ENCODE measurements at places on chromosomes 3 and 15. TPM values are rescaled to one million over a fixed set of nuclear protein-coding genes. Genes with fewer than 3 reads are reported as not detected.

Gene SMAD6
- 64.5 TPM for total RNA-seq

DNA sequence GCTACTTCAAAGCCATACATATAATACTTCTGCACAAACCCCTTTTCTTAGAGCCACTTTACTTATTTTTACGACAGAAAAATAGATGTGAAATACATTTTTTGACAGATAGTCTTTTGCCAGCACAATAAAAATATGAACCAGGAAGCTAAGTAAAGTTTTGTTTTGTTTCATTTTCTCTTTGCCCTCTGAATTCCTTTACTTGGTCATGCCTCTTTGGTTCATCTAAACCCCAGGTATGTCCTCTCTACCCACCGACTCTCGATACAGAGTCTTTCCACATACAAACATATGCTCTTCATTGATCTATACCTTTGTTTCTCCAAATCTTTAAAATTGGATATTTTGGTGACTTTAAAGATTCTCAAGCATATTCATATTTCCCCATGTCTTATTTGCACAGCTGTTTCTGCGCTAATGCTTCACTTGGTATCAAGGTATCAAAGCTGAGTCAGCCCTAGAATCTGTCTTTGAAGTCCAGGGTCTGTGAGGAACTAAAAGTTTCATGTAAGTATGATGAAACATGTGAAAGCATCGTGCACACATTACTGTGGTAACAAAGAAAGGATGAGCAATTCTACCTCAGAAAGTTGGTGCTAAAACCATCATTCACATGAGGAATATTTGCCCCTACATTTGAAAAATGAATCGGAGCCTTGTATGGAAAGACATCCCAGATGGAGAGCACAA is 845.4 kb downstream of the NAALADL2 start:
- no peak for DNase-seq

DNA sequence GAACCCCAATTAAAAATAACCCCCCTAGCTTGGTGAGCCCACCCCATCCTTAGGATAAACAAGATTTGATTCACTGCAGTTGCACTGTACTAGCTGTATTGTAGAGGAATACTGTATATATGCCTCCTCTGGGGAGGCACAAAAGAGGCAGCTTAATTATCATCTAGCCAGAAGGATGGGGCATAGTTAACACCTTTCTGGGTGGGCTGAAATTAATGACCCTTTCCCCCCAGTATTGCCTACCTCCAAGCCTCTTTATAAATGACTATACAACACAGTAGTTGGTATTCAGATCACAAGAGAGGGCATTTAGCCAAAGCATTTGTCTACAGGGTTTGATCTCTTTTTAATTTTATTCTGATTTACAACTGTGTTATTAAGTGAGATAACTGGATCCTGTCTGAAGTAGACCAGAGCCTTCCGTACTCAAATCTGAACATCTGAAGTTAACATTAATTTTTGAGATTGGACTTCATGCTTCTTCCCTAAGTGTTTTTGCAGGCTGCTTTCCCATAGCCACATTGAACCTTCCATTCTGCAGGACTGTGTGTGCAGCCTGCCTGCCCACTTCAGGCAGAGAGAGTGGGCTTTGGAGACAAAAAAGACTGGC is 807.0 kb upstream of the ARRDC4 start:
- no peak for DNase-seq

DNA sequence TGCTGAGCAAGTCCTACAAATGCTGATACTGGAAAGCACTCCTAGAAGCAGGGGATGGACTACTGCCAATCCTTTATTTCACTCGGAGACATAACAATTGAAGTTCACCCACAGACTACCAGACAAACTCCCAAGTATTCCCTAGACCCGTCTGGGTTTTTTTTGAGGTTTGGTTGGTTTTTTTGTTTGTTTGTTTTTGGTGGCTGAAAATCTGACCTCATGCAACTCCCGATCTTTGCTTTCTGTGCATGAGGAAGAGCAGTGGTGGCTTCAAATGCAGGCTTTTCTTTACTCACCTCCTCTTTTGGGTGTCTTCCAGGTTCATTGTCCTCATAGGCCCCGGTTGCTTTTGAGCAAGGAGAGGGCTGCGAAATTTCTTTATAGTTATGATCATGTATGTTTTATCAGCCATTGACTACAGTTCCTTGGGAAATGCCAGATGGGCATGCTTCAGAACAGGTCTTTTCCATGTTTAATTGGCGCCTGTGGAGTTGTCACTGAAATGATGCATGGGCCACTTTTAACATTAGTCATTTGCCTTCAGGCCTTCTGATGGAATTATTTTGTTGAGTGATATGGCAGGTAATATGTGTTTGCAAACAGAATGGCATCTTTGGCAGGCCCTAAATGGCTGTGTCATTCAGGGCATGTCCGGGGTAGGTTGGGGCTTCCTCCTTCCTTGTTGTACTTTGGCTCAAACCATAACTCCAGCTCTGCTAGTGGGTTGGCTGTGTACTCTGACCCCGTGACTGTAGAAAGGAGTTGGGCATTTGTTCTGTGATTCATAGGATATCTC is 81.3 kb upstream of the ZBED2 start:
- peak; percentile 79 for DNase-seq

- no peak for DNase-seq
Observed at GRCh38 chr3:11566478-11566877, 77.2 kb downstream of the VGLL4 start.

- DNase-seq, result no peak
Observed at GRCh38 chr3:141610939-141611338, 124.1 kb downstream of the RASA2 start.

DNA sequence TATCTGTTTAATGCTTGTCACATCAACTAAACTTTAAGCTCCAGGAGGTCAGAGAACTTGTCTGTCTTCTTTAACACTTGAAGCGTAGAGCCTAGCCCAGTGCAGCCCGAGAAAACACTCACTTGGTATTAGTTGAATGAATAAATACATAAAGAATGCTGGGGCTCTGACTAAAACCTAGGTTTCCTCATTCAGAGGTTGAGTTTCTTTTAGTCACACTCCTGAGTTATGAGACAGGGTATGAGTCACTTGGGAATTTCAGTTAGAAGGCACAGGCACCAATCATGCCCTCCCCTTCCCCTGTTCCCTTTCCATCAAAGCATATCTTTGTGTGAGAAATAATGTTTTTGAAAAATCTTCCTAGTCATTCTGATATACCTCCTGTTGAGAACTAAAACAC is 589.8 kb upstream of the DPPA4 start:
- DNase-seq, result peak; percentile 93

DNA sequence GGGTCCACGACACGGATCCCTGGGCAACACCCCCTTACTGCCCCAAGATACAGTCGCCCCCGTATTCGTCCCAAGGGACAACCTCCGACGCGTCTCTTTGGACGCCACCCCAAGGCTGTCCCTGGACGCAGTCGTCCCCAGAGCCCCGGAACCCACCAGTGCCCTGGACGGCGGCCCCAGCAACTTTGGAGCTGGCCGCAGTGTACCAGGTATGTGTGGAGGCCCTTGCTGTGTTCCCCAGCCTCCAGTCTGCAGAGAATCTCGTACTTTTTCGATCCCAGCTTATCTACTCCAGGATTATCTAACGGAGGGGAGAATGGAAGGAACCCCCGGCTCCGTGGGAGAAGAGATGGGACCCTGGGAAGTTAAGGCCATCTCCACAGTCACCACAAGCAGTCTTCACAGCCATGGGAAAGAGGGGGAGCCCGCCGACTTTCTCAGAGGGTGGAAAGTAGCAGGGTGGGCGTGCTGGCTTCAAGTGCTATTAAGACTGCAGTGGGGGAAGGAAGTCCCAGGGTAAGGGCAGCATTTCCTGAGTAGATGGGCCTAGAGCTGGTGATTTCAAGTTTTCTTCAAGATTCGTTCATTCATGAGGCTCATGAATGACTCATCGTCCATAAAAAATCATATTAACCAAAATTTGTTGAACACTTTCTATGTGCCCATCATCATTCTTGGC is 1.1 kb downstream of the MESP2 start:
- no peak for DNase-seq

Gene ROPN1B
- not detected for total RNA-seq

GRCh38 chr3:22106213-22106896 is 355.3 kb upstream of the ZNF385D start:
- DNase-seq, result no peak

Gene PRICKLE2
- 20.2 TPM for total RNA-seq

Gene LRRC31
- total RNA-seq, result 0.98 TPM

- DNase-seq, result no peak
Observed at GRCh38 chr3:65951836-65952505, 86.7 kb downstream of the MAGI1 start.

DNA sequence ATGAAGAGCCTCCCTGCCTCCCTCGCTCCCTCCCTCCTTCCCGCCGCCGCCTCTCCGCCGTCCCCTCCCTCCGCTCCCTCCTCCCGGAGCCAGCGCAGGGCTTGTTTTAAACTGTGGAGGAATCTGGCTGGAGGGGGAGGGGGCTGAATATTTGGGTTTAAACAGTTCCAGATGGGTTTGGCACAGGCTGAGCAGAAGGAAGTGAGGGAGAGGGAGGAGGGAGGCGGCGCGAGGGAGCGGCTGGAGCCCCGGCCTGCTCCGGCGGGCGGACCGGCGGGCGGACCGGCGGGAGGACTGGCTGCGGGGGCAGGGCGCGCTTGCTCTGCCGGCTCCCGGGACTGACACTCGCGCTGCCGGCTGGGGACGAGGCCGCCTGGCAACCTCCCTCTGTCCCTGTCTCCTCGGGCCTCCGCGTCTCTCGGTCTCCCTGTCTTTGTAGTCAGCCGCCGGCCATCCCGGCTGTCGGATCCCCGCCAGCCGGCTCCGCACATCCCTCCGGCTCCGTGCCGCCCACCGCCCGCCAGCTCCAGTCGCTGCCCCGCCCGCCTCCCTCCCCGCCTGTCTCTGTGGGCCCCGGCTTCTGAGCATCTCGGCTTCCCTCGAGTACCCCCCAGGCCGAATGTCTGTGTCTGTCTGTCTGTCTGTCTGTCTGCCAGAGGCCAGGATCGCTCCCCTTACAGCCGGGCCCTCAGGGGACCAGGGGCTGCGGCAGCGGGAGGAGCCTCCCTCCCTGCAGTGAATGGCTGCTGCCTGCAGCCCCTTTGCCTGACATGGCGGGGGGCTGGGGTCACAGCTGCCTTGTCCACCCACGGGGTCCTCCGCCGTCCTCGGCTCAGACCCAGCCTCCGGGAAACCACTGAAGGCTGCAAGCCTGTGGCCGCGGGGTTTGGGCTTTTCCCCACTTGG is 7.6 kb downstream of the EPHB3 start:
- no peak for DNase-seq

DNA sequence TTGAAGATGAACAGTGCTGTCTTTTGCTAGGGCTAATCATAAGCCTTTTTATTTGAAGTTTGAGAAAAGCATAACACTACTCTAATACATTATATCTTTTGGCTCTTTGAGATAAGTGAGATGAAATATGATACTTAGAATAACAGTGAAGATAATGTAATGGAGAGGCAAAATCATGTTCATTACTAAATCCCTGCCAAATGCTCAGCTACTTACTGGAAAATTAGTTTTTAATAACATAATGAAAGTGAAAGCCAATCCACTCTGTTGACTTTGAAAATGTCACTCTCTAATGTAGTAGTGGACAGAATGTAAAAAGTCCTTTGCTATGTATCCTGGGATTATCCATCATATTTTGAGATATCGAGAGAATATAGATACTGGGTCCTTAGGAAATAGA is 35.9 kb upstream of the MYH15 start:
- DNase-seq, result no peak

- DNase-seq, result no peak
Observed at GRCh38 chr3:108164391-108164790, 57.8 kb downstream of the IFT57 start.

- DNase-seq, result peak; percentile 94
Observed at GRCh38 chr3:61894988-61895935, 333.9 kb downstream of the PTPRG start.

Gene CCDC80
- 0.26 TPM for total RNA-seq

Gene EEF1AKMT4
- 19.1 TPM for total RNA-seq

DNA sequence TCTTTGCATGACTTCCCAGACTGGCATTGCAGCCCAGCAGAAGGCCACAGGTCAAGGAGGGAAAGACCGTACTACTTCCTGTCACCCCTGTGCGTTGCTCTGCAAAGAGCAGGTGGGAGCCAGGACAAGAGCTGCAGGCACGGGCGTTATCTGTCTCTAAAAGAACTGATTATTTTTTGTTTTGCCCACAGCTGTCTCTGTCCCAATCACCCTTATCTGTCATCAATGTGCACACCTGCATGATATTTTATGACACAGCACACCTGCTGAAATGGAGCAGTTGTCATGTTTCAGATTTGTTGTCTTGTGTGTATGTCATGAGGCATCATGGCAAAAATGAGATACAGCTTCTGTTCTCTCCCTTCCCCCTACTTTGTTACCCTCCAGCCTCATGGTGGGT is 58.8 kb downstream of the SLCO3A1 start:
- no peak for DNase-seq

DNA sequence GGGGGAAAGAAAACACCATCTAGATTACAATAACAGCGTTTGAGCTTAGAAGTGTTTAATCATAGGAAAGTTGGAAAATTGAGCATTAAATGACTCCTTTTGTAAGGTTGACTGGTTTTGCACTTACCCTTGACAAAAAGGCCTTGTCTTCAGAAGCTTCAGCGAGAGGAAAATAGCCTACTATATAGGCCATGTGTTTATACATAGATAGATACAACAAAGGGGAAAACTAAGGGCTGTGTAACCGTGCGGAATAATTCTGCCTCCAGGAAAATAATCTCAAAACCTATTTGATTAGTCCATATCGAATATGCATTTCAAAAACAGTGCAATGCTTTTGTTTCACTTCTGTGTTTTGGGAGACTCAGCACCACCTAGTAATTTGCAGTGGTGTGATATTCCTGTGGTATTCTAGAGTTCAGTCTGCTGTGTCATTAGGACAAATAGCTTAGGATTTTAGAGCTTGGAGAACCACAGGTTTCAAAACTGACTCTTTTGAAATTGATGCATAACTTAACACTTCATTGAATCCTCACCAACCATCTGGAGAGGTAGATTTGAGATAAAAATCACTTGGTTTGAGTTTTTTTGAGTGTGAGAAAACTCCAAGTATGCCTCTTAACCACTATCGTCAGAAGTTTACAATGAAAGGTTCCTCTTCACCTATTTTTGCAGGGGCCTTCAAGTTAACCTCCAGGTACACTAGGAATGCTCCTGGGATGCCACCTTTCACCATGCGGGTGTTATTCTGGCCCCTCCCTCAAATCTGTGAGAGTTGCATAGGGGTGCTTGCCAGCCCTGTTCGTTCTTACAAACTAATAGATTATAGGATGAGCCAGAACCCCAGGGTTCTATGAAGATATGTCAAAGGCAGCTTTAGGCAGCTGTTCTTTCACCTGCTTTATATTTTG is 1.9 kb downstream of the ARHGAP31 start:
- DNase-seq, result peak; percentile 37

Gene ST6GAL1
- 15.1 TPM for total RNA-seq

Gene FOXL2NB
- 1.4 TPM for total RNA-seq

GRCh38 chr3:174398761-174399160 is 460.4 kb upstream of the NAALADL2 start:
- no peak for DNase-seq

GRCh38 chr3:100099621-100100020 is 14.7 kb downstream of the FILIP1L start:
- DNase-seq, result no peak

Gene SMCO1
- not detected for total RNA-seq

All from Caki2 (cell line).